ENCODE measurements at places on chromosomes 3 and 15.

GRCh38 chr3:62373215-62373614 is at the start of gene FEZF2:
TSS of gene FEZF2 (minus strand) at chr3:62373550. CDS start at chr3:62372868, 682 bp downstream.
- DNase-seq, result no peak

GRCh38 chr3:122298239-122298638 is 26.8 kb upstream of the CSTA start:
- no peak for DNase-seq

- no peak for DNase-seq
Measured at GRCh38 chr3:119776304-119776703, 5.6 kb upstream of the NR1I2 start.

GRCh38 chr3:134899786-134900185 is 104.7 kb downstream of the EPHB1 start:
- DNase-seq, result no peak

- peak; percentile 85 for DNase-seq
Measured at GRCh38 chr3:16842272-16843270, 42.2 kb upstream of the PLCL2 start.

GRCh38 chr3:23971684-23972083 is 26.6 kb downstream of the NR1D2 start:
- DNase-seq, result no peak

GRCh38 chr3:158839966-158840365 is 38.1 kb downstream of the MFSD1 start:
- DNase-seq, result no peak

DNA sequence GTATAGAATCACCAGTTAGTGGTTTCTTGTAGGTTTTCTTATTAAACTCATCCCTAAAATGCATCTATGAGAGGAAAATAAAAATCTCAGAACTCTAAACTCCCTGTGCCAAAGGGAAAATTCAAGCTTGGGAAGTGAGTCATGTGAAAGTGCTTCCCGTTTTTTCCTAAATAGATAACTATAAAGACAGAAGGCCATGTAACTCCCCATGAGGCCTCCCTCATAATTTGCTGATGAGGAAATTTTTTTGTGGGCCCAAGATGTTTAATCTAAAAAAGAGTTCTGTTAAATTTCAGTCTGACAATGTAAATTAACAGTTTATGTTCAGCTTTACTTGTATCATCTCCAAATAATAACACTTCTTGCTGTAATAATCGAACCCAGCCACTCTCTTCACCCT is 1273.9 kb downstream of the OTOL1 start:
- DNase-seq, result no peak

DNA sequence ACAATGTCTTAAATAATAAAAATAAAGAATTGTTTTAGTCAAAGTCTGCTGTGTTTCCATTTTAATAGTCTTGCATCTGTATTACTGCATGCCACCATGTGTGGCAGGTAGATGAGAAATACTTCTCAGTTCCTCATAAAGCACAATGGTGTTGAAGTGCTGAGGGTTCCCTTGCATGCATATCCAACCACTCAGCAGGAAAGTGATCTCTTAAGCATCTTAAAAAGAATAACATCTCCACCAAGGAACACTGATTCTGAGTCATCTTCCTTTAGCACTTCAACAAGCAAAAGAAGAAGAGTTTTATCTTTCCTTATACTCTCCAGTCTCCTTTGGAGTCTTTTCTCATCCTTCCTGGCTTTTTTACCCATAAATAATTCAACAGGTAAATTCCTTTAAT is 602.0 kb downstream of the TBL1XR1 start:
- DNase-seq, result no peak

GRCh38 chr3:148343416-148343815 is 354.3 kb upstream of the AGTR1 start:
- DNase-seq, result no peak

DNA sequence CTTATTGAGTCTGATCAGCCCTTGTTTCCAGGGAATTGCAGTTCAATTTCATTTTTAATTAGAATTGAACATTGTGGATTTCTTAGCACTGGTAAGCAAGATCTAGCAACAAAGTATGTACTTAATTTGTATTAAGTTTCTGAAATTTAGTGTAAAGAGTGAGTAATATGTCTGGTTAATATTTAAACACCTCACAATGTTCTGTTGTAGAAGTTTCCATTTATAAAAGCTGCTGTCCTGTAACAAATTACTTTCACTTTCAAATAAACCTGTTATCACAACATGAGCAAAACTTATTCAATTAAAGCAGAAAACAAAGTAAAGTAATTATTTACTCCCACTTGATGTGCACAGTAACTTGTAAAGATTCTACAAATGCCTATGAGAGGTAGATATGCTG is 448.5 kb downstream of the NAALADL2 start:
- no peak for DNase-seq

DNA sequence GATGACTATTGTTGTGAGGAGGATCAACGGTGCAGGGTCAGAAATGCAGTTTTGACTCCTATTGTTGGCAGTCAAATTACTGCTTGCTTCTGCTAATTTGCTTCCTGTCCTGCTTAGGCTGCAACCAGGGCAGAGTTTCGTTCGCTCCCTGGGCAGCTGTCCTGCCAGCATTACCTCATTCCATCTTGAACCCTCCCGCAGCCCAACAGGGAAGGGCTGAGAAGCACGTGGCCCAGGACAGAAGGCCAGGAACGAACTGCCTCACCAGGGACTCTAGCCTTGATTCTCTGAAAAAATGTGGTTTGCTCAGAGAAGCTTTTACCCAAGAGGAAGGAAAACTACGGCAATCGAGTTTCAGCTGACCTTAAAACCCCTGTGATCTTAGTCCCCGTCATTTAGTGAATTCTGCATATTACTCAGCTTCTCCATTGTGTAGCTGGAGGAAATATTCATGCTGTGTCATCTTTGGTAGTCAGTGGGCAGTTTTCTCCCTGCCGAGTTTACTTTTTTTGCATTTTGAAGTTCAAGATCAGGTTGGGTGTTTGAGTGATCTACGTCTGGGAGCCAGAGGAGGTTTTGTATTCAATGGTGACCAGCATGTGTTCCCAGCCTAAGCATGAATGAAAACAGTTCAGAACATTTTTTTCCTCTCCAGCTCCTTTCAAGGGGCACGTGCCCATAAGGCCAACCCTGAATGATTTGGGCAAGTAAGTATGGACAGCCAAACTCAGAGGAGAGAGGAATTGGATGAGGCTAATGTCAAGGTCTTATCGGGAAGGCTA is 23.0 kb downstream of the TLNRD1 start:
- DNase-seq, result peak; percentile 80

All from stimulated activated effector memory CD8-positive, alpha-beta T cell treated with anti-CD3 and anti-CD28 coated beads, Interleukin-12 subunit alpha, Interleukin-12 subunit beta, amount 100 ng/mL, for 72 hours (primary cell).